ENCODE measurements at places on chromosomes 16 and 17.

DNA sequence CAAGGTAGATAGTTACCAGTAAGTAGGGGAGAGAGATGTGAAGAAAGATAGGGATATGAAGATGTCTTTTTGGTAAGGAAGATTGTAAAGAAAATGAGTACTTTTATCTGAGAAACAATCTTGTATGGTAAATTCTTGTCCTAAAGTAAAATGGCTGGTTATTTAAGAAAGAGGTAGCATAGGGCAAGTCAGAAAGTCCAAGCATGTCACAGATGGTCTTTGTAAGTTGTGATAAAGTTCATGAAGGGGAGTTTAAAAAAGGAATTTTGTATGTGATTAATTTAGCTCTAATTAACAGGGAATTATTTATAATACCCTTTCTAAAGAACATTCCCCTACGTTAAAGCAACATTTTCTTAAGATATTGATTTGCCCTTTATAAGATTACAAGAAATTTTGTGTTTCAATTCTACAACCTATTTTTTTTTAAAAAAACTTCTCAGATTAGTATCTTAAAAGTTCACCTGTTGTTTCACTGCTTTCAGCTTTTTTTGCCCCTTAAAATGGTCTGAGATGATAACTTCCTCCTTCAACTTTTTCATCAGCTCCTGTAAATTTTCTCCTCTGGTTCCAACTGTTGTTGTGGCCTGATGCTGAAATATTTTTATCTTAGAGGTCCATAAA lies 16.2 kb upstream of the CPHXL start:
- no peak for DNase-seq

DNA sequence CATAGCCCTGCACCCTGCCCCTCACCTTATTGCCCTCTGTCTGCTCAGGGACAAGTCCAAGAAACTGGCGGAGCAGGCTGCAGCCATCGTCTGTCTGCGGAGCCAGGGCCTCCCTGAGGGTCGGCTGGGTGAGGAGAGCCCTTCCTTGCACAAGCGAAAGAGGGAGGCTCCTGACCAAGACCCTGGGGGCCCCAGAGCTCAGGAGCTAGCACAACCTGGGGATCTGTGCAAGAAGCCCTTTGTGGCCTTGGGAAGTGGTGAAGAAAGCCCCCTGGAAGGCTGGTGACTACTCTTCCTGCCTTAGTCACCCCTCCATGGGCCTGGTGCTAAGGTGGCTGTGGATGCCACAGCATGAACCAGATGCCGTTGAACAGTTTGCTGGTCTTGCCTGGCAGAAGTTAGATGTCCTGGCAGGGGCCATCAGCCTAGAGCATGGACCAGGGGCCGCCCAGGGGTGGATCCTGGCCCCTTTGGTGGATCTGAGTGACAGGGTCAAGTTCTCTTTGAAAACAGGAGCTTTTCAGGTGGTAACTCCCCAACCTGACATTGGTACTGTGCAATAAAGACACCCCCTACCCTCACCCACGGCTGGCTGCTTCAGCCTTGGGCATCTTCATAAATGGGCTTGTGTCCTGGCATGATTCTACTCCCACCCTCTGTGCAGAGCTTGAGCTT lies 6.3 kb upstream of the NFATC3 start:
- no peak for DNase-seq

DNA sequence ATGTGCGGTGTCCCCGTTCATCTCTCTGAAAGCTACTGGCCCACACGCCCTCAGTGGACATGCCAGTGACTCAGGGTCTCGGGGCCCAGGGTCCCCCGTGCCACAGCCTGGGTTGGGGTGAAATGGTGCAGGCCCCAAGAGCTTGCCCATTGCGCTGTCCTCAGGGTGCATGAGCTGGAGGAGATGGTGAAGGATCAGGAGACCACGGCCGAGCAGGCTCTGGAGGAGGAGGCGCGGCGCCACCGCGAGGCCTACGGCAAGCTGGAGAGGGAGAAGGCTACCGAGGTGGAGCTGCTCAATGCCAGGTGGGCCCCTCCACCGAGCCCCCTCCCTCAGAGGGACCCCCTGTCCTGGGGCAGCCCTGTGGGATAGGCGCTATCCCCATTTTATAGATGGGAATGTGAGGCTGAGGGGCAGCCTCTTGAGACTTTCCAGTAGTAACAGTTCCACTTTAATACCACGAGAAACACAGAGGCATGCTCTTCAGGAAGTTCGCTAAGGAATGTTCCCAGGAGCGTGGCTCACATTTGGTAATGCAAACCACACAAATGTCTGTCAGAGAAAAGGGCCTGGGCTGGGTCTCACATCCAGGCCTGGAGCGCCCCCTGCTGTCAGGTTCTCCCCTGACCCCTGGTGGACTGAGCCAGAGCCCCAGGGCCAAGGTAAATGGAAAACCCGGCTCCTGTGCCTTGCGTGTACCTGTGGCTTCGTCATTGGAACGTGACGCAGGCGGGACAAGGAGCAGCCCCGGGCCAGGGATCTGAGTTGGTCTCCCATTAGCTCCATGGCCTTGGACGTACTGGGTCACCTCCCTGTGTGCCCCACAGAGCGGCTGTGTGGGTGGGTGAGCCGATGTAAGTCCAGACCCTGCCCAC lies 133.7 kb downstream of the RAB11FIP4 start:
- peak; percentile 75 for DNase-seq

GRCh38 chr17:7138800-7139381 lies 24.3 kb upstream of the ASGR2 start:
- no peak for DNase-seq

GRCh38 chr16:87199901-87200300 lies 117.3 kb downstream of the C16orf95 start:
- DNase-seq, result no peak

- DNase-seq, result no peak
These were observed at the start of gene SSTR5 for GRCh38 chr16:1072526-1073261. SSTR5 (plus strand) TSS chr16:1072747; CDS start chr16:1078869, 6,122 bp downstream.

- DNase-seq, result no peak
These were observed 317.9 kb downstream of the SNX29 start for GRCh38 chr16:12294471-12294870.

- DNase-seq, result peak; percentile 95
These were observed 5.2 kb downstream of the USP7 start for GRCh38 chr16:8958344-8959167.

DNA sequence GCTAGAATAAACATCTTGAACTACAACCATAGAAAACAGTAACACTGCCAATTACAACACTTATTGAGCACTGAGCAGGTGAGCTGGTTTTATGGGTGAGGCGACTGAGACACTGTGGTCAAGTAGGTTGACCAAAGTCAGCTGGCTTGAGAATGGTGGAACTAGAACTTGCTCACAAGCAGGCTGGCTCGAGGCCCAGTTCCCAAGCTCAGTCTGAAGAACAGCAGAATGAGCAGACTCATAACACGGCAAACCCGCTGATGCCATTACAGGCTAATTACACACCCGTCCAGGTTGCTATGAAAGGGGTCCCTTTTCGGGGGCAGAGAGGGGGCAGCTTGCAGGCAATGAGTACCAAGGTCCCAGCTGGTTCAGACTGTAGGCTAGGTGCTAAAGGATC lies 6.5 kb downstream of the ZZEF1 start:
- no peak for DNase-seq

GRCh38 chr17:11035681-11036080 lies 197.8 kb upstream of the PIRT start:
- DNase-seq, result no peak

DNA sequence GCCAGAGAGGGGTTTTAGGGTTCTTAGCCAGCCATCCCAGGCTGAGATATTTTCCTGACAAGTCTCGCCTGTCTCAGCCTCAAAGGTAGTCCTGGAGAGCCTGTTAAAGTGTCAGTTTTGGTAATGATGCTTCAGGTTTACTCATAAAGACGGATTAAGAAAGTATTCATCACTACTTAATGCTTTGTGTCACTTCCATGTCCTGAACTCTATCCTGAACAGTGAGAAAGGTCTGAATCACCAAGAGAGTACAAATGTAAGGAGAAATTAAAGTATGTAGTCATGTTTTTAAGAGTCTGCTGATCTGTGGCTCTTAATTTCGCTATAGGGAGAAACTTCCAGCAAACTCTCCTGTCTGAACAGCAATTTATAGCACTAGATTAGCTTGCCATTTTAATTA lies 14.0 kb downstream of the RPGRIP1L start:
- DNase-seq, result peak; percentile 19

DNA sequence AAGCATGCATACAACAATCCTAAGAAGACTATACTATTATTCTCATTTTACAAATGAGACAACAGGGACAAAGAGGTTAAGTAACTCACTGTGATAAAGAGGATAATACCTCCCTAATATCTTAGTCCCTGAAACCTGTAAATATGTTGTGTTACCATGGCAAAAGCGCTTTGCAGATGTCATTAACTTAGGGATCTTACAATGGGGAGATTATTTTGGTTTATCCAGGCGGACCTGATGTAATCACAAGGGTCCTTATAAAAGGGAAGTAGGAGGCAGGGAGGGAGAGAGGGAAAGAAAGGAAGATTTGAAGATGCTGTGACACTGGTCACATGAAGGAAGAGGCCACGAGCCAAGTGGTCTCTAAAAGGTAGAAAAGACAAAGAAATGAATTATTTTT lies 164.7 kb downstream of the CNTNAP4 start:
- DNase-seq, result no peak

DNA sequence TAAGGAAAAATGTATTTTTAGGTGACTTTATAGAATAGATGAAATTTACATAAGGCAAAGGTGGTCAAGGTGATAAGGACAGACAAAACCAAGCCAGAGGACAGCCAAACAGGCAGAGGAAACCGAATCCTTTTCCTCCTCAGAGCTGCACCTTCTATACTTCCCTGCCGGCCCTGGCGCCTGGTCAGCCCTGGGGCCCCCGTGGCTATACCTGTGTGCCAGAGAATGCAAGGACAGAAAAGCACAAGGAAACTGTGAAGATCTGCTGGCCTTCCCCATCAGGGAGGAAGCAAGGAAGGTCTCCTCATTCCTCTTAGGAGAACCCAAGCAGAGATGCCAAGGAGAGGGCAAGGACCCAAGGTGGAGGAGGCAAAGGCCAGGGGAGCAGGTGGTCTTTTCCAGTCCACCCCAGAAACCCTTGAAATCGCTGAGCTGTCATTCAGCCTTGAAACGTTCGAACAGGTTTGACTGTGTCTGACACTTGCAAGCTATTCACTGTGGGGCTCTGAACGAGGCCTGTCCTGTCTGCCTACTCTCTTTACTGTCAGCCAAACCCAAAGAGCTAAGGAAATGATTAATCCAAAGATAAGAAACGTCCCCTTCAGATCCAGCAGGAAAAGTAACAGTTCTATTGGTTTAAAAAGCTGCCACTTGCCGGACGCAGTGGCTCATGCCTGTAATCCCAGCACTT lies 114.4 kb downstream of the XYLT1 start:
- DNase-seq, result no peak

- DNase-seq, result no peak
These were observed 115.3 kb downstream of the SKAP1 start for GRCh38 chr17:48314716-48315115.

DNA sequence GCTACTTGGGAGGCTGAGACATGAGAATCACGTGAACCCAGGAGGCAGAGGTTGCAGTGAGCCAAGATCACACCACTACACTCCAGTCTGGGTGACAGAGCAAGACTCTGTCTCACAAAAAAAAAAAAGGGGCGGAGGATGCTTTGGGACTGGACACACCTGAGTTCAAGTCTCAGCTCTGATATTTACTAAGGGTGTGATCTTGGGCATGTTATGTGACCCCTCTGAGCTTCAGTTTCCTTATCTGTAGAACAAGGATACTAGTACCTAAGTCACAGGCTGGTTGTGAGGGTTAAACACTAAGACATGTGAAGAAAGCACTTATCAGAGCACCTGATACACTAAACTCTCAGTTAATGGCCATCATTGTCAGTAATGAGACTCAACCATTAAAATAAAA lies 25.9 kb downstream of the HOXB1 start:
- DNase-seq, result no peak

DNA sequence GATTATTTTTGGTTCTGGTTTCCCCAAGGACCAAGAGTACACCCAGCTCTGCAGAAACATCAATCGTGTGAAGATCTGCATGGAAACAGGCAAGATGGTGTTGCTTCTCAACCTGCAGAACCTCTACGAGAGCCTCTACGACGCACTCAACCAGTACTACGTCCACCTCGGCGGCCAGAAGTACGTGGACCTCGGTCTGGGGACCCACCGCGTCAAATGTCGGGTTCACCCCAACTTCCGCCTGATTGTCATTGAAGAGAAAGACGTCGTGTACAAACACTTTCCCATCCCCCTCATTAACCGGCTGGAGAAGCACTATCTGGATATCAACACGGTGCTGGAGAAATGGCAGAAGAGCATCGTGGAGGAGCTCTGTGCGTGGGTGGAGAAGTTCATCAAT lies 67.4 kb upstream of the ENDOV start:
- no peak for DNase-seq

DNA sequence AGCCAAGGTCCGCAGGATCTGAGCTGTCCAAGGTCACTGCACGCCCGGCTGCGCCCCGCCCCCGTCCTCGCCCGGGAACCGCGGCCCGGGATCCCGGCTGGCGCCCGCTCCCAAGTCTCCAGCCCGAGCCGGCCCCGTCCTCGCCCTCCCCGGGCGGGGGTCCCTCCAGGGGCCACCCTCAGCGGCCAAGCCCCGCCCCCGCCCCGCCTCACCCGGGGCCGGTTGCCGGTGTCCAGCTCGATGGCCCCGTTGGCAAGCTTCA lies 216 bp downstream of the VPS9D1 start:
- DNase-seq, result peak; percentile 5

GRCh38 chr16:3595110-3595486 lies 16.3 kb downstream of the SLX4 start:
- no peak for DNase-seq

DNA sequence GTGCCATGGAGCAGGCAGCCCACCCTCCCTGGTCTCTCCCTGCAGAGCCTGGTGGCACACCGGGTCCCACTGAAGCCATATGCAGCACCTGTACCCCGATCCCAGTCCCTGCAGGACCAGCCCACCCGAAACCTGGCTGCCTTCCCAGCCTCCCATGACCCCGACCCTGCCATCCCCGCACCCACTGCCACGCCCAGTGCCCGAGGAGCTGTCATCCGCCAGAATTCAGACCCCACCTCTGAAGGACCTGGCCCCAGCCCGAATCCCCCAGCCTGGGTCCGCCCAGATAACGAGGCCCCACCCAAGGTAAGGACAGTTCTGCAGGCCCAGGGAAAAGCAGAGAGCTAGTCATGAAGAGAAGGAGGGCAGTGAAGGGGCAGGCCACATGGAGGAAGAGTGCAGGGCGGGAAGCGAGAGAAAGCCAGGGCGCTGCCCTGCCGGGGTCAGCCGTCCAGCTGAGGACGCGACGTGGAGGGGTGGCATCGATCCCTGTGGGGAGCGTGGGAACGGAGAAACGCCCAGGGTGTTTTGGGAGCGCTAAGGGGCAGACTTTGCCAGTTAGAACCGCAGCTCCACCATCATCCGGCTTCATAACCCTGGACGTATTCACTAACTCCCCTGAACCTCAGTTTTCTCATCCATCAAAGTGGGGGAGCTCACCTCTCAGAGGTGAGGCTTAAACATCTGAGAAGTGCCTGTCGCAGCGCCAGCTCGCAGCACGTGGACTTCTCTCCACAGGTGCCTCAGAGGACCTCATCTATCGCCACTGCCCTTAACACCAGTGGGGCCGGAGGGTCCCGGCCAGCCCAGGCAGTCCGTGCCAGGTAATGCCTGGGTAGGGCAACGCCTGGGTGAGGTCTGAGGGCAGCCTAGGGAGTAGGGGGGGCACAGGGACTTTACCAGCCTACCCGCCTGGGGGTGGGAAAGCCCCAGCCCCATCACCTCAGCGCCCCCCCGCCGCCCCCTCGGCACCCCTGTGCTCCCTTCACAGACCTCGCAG lies 7.6 kb upstream of the C17orf107 start:
- no peak for DNase-seq

Measured in kidney capillary endothelial cell (primary cell).